ENCODE measurements at places on chromosomes 1 and 21. TPM values are rescaled to one million over a fixed set of nuclear protein-coding genes. Genes with fewer than 3 reads are reported as not detected.
A peak's percentile ranks its signal among the peaks of the same experiment; 100 is the strongest.

- peak; percentile 74 for DNase-seq
These were observed 36.7 kb downstream of the FH start for GRCh38 chr1:241482761-241483250.

GRCh38 chr1:190940951-190941350, 463.3 kb upstream of the BRINP3 start:
- no peak for DNase-seq

DNA sequence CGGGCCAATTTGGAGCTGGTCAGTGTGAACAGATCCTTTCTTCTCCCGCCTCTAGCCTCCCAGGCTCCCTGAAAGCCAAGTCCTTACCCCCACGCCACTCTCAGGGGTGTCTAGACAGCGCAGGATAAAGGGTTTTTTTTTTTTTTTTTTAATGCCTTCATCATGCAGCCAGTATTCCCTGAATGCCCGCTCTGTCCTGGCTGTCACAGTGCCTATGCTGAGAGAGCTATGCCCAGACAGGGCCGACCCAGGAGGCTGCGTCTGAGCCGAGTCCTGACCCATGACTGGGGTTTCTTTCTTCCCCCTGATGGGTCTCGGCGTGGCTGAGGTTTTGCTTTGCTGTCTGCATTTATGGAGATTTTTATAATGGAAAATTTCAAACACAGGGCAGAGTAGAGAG, 18.3 kb downstream of the SPSB1 start:
- no peak for DNase-seq

DNA sequence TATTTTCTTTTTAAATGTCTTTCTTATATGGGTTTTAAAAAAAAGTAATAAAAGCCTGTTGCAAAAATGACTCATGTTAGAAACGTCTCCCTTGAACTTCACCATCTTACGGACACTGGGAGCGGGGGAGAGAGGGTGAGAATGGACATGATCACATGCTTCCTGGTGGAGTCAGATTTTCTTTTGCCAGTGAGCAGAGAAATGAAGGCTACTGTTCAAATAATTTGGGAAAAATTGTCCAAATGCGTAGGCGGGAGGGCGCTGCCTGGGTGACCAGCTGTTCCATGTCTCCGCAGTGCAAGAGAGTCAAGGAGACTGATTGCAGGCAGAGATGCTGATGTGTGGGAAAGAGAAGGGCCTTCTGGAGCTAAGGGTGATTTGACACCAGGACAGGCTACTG, 23.1 kb downstream of the EIF2D start:
- DNase-seq: peak; percentile 28

DNA sequence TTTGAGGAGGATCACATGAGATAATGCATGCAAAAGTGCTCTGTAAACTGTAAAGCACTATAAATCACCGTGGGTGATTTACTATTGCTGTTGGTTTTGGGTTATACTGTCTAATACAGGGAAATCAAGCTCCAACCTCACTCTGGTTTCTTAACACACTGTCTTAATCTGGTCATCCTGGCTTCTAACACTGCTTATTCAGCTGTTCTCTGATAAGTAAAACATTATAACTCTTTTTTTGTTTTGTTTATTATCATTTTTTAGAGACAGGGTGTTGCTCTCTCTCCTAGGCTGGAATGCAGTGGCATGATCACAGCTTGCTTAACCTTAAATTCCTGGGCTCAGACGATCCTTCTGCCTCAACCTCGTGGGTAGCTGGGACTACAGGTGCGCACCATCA, 21.9 kb upstream of the LSM10 start:
- no peak for DNase-seq

DNA sequence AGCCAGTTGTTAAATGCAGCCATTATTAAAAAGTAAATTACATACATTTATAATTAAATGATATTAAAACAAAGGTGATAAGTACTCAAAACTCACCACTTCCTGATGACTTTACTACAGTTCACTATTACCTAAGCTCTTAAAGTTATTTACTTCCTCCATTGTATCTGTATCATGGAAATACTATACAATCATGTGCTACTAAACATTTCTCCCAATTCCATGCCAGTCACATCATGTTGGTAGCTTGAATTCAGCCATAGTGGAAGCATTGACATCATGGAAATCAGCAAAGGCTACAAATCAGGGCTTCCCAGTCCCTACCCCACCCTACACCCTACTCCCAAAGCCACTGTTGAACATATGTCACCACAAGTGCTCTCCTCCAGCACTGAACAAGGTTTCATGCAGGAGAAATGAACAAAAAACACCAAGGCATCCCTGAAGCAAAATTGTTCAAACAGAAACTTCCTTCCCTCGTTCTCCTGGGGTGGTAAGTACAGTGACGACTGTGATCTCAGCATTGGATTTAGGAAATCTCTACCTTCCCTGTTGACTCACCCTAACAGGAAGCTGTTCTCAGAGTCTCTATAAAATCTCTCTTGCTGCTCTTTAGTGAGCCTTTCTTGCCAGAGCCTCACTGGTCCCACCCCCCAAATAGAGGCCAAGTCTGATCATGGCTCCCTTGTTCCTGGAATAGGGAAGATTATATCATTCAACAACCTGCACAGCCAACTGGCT, 12.7 kb downstream of the VSIG8 start:
- DNase-seq: no peak

DNA sequence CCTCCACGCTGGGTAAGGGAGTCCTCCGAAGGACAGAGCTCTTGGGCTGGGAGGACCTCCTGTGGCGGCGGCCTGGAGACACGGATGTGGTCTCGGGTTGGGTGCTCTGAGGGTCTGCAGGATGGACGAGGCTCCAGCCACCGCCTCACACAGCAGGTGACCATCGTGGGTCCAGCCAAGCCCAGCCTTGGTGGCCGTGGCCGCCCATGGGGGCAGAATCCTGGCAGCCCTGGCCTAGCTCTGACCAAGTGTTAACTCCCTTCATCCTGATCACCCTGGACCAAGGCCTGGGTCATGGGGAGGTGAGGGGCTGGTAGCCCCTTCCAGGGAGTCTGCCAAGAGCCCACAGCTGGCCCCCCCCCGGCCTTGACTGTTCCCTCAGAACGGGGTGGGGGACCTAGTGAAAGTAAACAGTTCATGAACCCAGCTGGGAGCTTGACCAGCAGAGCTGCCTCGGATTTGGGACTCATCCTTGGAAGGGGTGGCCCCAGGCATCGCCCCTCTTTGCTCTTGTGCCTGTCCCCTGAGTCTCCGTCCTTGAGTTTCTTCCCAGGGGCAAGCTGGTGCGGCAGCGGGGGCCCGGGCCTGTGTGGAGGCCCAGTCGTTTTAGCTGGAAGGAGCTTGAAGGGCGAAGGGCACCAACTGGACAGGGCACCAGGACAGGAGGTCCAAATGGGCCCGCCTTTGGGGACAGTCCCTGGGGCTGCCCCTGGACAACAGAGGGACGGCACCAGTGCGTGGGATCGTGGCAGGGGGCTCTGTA, 17.8 kb downstream of the ARHGEF16 start:
- no peak for DNase-seq

GRCh38 chr1:25232866-25233784, 823 bp upstream of the SYF2 start:
- DNase-seq: peak; percentile 80

DNA sequence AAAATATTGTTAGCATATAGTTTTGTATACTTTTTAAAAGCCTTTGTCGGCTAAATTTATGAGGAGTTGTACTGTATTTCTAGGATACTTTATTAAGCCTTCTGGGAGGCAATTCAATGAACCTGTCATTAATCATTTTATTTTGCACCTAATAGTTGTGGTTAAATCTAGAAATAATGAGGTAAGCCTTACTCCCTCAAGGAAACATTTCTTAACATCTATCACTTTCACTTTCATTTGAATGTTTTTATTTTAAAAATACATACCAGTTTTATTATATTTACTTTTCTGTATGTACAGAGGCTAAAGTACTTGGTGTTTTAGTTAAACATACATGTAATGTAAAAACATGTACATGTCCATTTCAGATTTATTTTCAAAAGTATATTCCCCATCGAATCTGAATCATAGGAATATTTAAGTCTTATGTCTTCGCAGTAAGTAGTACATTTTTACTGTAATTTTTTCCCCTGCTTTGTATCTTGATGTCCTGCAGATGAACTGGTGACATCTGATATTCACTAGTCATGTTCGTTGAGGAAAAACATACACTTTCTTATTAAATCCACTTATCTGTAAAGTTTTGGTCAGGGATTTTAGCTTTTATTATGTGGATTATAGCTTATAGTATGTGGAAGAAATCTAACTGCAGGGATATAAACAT, 82.8 kb downstream of the DISP1 start:
- DNase-seq: no peak

DNA sequence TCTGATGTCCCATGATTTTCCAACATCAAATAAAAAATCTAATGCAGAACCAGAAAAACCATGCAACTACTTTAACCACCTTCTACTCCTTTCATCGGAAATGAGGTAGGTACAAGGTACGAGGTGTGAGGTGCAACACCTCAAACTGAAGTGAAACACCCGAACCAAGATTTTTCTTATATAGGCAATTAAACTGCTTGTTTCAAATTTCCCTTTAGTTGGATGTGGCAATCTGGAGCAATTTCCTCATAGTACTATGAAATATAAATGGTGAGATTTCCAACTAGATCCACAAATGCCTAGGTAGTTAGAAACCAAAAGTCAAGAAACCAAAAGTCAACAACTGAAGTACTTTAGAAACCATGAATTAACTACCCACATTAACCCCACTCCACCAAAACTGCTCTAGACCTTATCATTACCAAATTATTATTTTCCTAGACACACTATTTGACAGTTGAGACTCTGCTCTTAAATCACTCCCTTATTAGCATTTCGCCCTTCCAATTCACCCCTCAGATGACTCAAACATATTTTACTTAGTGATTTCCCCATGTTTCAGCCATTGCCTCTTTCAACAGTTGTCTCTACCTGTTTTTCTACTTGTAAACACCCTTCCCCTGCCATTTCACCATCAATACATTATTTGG, 37.8 kb downstream of the FUBP1 start:
- peak; percentile 33 for DNase-seq

DNA sequence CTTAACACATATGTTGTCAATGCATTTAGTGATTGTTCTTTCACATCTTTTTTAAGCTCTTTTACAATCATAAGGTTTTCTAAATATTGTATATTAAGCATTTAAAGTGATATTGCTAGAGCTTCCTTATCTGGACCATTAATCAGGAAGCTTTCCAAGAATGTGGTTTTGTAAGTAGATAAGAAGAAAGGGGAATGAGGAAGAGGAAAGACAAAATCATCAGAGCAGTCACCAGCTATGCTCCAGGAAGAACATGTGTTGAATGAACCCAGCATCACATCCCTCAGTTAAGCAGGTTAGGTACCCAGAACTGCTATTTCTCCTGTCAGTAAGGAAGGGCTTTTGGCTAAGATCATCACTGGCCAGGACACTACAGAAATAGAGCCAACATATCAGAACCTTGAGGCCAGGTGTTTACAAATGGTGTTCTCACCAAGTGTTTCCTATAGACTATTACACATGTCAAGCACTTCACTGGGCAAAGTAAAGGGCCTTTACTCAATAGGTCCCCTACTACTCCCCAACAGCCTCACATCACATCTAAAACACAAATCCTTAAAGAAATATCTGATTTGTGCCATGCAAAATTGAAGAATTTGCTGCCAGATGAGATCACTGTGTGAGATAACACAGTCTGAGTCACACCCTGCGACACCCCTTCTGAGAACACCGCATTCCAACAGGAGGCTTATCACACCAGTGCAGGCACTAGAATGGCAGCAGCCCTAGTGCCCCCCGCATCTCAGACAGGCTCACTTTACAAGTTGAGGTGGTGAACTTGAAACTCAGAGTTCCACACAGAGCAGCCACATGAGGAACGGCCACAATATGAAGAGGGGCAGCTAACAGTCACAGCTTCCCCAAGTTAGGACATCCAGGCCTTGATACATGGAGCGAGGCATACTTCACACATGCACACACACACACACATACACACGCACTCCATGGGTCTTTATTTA, 1.8 kb upstream of the SPRR2A start:
- DNase-seq: no peak

DNA sequence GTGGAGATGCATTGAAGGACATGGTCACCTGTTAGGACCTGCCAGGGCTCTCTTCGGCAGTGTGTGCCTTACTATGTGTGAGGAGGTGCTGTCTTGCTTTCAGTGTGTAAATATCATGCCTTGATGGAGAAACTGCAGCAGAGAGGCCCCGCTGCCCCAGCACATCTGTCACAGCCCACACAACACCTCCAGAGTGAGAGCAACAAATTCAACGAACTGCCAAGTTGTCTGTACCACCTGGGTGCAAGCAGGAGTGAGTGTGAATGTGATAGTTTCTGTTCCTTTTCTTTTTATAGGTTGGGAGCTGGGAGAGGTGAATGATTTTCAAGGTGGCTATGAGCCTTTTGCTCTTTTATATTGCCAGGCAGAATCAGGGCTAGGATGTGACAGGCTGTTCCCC, 114.6 kb upstream of the KIAA0040 start:
- no peak for DNase-seq

DNA sequence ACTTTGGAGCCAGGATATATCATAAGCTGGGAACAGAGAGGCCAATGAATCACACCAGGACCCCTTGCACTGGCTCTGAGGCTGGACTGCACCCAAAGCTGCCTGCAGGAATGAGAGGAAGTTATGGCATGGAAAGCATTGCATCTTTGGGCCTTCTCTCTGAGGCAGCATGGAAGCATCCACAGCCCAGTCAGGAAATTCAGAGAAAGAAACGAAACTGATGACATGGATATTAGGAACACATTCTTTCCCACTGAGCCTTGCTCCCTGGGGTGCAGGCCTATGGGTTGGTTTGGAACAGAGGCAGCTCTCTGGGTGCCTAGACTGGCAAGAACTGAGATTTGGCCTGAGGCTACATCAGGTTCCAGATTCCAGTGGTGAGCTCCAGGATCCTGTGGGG, 98.6 kb downstream of the NGF start:
- DNase-seq: no peak

GRCh38 chr1:32020339-32020738, 6.7 kb downstream of the KHDRBS1 start:
- DNase-seq: no peak

DNA sequence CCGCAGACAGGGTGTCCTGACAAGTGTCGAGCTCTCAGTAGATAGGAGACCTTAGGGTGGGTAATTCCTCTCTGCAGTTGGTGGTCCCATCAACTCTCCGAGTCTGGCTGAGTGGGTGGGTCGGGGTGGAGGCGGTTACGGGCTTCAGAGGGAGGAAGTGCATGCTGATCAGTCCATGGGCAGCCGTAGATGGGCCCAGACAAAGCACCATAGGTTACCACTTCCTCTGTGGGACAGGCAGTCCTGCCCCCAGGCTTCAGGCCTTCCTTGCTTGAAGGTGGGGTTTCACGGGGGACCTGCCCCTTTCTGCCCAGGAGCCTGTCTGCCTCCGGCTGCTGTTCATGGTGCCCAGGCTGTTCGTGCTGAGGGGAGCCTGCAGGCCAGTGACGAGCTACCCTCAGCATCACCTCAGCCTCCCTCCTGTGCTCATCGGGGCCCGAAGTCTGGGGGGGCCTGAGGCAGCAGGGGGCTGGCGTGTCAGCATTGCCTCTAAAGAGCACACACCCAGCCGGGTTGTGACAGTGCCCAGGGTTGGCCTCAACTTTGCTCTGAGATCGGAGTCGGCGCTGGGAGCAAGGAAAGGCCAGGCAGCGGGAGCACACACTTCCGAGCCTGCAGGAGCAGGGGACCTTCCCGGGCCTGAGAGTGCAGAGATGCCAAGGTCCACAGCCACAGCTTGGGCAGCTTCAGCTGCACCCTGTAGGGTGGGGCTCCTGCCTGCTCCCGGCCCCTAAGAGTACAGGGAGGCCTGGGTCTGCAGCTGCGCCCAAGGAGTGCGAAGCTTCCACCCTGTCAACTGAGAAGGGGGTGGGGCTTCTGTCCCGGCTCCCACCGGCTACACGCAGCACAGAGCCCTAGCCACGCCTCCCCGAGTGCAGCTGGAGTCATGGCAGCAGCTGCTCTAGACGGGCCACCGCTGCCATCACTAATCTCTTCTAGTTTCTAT, 225.4 kb upstream of the NRIP1 start:
- no peak for DNase-seq

ERO1B gene
- polyA plus RNA-seq: 0.78 TPM
